RPMI7951 (cell line): ENCODE measurements at places on chromosomes 16 and 17. TPM values are rescaled to one million over a fixed set of nuclear protein-coding genes. Genes with fewer than 3 reads are reported as not detected.

The ANKS3 gene
- total RNA-seq, result 8.9 and 10.6 TPM in 2 replicates

DNA sequence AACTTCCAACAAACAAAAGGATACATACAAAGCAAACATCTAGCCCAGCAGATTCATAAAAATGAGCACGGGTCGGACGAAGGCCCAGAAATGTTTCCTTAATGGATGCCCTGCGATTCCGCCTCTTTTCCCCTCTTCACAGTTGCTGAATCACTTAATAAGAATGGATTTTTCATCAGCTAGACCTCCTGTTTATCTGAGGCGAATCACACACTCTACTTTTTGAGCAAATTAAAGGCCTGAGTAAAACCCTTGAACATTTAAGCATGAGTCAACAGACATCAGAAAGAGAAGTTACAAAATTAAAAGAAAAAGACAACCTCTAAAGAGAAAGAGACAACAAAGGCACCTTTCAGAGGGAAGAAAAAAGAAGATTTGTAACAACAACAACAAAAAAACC lies 44.7 kb downstream of the HS3ST3A1 start:
- DNase-seq, result peak; percentile 64

DNA sequence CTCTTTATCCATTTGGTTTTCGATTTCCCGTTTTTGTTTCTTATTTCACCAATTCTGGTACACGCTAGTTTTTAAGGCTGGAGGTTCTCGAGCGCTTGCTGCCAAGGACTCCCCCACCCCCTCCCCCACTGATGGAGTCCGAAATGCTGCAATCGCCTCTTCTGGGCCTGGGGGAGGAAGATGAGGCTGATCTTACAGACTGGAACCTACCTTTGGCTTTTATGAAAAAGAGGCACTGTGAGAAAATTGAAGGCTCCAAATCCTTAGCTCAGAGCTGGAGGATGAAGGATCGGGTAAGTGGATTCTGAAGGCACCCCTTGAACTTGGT lies 825 bp downstream of the RPTOR start:
- no peak for DNase-seq

GRCh38 chr16:4239020-4239419 lies 2.9 kb downstream of the SRL start:
- DNase-seq, result no peak

DNA sequence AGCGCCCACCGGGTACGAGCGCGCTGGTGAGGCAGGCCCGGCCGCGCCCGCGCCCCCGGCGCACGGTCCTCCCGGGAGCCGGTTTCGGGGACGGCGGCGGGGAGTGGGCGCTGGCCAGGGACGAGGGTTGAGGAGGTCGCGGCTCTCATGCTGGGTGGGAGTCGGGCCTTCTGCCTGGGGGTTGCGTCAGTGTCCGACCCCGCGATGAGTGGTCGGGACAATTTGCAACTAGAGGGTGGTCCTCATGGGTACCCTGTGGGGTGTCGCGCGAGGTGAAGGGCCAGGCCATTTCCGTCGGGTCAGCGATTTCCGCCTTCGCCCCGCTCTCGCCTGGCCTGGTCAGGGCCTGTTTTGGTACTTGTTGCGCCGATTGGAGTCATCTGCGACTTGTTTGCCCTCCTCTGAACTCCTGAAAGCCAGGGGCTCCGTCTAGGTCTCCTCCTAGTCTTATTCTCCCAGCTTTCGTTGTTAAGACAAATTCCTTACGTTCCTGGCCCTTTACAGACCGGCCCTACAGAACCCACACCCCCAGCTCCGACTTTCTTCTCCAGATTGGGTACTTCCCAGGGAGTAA lies 14.9 kb downstream of the NAA60 start:
- DNase-seq, result peak; percentile 32

DNA sequence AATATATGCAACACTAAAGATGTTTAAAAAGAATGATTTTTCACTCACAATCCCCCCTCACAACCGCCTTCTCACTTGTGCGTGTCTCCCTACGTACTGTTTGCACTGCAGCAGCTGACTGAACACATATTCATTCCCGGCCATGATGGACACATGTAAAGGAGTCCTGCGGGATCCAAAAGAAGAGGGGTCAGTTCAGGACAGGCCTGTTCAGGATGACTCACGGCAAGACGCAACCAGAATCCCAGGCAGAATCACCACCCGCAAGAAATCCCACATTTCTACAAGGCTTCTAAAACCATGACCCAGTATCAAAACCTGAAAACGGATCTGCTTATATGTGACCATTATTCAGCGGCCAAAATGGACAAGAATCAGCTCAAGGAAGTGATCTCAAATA lies 52.3 kb downstream of the CYB5D2 start:
- peak; percentile 42 for DNase-seq

DNA sequence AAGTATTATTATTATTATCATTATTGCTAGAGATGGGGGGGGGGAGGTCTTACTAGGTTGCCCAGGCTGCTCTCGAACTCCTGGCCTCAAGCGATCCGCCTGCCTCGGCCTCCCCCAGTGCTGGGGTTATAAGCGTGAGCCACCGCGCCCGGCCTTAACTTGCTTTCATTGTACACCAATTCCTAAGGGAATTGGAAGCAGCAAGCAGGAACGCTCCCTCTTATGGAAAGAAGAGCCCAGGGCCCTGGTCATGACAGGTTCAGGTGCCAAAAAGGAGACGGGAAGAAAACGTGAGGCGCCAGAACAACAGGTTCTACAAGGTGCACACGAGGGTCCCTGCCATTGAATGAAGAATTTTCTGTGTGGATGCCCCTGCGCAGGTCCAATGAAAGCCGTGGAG lies 540 bp upstream of the RPL38 start:
- no peak for DNase-seq
